Cerebellar nuclear complex (tissue), 1 donor: ENCODE measurements at places on chromosomes 5 and 9.

DNA sequence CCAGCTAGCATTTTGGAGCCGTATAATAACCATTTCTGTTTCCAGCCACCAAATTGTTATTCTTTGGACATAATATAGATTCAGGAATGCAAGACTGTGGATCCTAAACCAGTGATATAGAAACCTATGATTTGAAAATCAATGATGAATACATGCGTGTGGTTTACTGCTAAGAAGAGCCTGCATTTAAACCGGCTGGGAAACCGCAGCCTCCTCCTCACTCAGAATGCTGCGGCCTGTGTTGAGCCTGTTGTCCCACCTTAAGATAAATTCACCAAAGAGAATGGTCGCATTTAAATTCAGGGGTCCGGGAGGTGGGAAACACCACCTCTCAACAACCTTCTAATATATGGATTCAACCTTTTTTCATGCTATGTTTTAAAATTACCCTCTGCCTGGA lies 148.0 kb downstream of the MEF2C start:
- no peak for DNase-seq

- no peak for DNase-seq
Observed at GRCh38 chr9:4879115-4879558, 86.4 kb downstream of the RCL1 start.

DNA sequence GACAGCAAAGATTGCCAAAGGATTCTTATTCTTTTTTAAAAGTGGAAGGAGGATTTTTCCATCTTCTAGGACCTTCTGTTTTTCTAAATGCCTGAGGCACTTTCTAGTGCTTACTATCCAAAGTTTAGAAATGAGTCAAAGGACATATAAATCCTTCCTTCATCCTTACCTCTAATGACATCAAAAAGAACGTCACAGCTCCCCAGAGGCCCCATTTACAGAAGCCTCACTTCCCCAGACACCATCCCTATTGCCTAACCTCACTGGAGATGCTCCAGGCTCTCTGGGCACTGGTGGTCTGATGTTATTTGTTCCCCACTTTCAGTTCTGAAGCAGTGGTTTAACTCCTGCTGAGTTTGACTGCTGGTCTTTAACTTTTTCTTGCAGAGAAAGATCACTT lies 504.3 kb downstream of the AGTPBP1 start:
- DNase-seq = no peak

- no peak for DNase-seq
Observed at GRCh38 chr5:175060257-175060656, 335.9 kb downstream of the MSX2 start.

GRCh38 chr5:65014769-65015168 lies 246.0 kb downstream of the CWC27 start:
- DNase-seq = no peak

GRCh38 chr5:87361536-87362213 lies 51.1 kb downstream of the CCNH start:
- DNase-seq = no peak

DNA sequence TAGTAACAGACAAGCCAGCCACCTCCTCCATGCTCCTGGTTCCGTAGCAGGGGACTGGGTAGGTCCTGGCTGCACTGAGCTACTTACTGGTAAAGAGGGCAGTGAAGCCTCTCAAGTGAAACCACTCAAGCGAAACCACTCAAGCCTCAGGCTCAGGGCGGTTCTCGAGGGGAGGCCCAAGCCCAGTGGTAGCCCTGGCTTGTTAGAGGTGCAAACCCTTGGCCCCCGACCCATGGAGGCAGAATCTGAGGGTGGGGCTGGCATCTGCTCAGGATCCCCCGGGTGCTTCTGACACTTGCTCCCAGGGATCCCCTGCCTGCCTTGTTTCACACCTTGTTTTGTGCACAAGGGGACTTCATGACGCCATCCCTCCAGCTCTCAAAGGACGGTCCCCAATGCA lies 76.5 kb upstream of the OLFM1 start:
- no peak for DNase-seq

GRCh38 chr5:78245136-78245535 lies 49.4 kb downstream of the AP3B1 start:
- no peak for DNase-seq

DNA sequence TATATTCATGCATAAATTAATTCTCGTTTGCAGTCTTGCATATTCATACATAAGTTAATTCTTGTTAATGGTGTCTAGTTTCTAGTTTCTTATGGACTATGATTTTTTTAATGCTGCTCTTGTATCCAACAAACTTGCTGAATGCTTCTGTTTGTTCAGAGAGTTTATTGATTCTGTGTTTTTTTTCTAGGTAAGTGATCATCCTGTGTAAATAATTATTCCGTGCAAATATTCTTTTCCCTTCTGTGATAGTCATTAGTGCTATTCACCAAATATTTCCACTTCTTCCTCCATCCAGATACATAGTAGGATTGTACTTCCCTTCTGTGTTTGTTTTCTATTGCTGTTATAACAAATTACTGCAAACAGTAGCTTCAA lies 35.8 kb upstream of the SHISAL2B start:
- DNase-seq = no peak

DNA sequence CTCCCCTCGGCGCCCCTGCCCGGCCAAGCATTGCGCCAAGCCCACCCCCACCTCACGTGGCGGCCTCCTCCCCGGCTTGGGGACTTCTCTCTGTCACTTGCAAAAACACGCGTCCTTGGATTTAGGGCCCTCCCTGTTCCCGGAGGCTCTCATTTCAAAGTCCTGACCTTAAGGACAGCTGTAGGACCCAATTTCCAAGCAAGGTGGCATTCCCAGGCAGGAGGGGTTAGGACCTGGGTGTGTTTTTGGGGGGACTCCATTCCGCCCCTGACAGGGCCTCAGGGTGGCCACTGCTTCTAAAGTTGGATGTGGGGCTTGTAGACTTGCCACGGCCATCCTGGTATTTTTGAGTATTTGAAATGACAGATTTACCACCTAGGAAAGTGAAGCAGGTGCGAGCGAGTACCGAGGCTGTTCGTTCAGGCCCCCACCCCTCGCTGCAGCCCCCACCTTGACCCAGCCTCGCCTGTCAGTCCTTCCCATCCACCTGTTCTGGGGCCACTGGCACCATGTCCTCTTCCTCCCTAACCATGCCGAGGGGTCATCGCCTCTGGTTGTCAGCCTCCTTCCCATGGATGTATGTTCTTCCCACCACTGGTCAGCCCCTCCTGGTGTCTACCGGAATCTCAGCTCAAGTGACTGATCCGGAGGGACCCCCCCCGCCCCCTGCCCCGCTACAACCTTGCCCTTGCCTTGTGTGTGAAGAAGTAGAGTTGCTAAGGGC lies 52.4 kb downstream of the MRPL36 start:
- no peak for DNase-seq

DNA sequence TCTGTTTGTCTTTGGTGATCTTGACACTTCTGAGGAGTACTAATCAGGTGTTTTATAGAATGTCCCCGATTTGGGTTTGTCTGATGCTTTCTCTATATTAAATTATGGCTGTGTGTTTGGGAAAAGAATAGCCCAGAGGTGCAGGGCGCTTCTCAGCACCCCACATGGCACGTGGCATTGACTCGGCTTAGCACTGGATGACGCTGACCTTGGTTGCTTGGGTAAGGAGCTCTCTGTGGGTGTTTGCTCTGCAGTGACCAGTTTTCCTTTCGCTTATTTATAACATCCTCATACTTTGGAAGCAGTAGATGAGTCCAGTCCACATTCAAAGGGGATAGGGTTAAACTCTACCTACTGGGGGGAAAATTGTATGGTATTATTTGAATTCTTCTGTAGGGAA lies 12.5 kb upstream of the FAM120AOS start:
- no peak for DNase-seq

- no peak for DNase-seq
Observed at GRCh38 chr9:748861-749497, 92.5 kb upstream of the DMRT1 start.

DNA sequence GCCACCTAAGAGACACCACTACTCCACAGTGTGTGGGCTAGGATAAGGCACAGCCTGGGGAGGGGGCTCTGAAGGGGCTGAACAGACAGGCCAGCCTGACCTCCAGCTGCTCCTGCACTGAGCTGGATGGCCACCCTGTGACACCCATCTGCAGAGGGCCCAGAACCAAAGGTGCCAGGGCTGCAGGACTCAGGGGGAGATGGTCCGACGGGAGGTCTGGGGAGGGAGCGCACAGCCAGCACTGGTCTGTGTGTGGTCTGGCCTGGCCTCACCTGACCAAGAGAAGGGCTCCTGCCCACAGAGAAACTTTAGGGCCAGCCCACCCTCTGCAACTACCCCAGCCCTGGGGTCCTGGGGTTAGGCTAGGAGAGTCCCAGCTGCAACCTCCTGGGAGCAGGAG lies 789 bp downstream of the LTC4S start:
- no peak for DNase-seq

DNA sequence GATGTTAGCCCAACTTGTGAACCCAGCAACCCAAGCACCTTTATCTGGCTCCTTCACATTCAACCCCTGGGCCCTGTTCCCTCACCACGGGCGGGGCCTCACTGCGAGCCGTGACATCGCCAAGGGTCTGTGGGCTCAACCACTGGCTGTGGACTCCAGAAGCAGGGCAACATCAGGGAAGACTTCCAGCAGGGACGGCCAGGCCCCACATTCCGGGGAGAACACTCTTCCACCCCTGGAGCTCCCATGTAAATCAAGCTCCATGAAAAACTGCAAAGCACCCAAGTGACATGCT lies 175.3 kb downstream of the ERCC6L2 start:
- no peak for DNase-seq

GRCh38 chr9:121785673-121786542 lies 134.5 kb downstream of the DAB2IP start:
- no peak for DNase-seq

DNA sequence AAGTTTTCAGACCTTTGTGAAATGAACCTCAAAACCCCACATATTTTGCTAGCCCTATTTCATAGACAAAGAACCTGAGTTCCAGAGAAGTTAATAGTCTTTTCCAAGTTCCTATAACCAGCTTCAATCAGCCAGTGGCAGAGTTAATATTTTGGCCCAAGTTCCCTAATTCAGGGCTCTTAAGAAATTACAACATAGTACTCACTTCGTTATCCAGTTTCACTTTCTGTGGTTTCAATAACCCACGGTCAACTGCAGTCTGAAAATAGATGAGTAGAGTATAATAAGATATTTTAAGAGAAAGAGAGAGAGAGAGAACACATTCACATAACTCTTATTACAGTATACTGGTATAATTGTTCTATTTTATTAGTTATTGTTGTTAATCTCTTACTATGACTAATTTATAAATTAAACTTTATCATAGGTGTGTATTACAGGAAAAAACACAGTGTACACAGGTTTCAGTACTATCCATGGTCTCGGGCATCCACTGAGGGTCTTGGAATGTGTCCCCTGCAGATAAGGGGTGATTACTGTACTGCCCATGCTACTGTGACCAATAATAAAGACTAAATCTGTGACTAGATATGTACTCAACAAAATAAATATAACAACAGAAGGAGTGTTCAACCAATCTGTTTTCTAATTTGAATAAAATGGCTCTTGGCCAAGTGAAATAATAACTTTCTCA lies 9.3 kb upstream of the MYOT start:
- no peak for DNase-seq

DNA sequence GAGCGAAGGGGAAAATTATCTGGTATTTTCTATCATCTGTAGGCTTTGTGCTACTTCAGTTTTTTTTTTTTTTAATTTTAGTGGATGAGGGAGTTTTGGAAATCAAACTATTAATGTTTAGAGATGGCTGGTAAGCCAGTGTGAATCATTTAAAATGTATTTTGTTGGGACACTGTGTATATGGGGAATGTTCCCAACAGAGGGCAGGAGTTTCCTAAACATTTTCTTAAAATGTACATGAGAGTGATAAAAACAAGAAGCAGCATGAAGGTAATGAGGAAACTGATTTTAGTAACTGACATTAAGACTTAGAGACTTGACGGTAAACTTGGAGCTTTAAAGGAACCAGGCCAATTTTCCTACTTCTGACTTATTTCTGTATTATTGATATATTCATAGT lies 68.2 kb upstream of the ITGA2 start:
- no peak for DNase-seq

DNA sequence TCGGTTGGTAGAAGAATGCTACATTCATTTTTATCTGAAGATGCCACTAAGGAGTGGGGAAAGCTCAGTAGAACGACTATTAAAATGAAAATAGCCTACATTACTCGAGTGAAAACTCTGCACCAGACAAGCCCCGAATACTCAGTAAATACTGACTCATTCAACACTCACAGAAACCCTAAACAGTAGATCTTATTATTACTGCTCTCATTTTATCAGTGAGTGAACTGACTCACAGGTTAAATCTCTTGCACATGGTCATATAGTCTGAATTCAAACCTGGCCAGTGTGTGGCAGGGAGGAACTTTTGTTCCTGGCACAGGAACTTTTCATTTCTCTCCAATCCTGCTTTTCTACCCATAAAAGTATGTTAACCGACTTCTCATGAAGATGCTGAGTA lies 9.6 kb upstream of the PAPPA start:
- no peak for DNase-seq

DNA sequence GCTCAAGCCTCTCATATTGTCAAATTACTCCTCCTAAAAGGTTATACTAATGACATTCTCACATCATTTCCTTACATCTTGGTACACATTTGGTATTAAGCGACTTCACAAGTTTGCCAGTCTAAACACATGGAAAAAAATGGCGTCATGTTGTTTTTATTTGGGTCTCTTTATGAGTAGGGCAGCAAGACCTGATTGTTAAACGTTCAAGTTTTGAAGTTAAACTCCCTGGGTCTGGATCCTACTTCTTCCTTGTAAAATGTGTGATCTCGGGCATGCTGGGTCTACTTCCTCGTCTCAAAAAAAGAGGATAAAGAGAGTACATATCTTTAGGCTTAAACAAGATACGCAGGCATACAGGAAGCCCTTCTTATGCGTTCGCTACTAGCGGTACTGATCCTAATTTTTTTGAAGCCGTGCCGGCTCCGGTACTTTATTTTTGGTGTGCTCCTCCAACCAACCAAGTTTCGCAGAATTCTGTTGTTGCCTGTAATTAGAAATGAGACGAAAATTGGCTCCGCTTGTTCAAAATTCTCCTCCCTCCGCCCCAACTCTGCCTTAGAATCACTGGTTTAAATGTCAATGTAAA lies 596 bp upstream of the CDC37L1 start:
- DNase-seq = peak; percentile 15

- no peak for DNase-seq
Observed at GRCh38 chr5:150596826-150597225, 43.6 kb upstream of the SYNPO start.

- DNase-seq = no peak
Observed at GRCh38 chr9:70978085-70978484, 143.3 kb downstream of the TRPM3 start.
